Forelimb muscle (tissue), 1 donor: ENCODE measurements at places on chromosomes 1 and 21. TPM values are rescaled to one million over a fixed set of nuclear protein-coding genes. Genes with fewer than 3 reads are reported as not detected.

LCE1A gene
- not detected for polyA plus RNA-seq

PRRC2C gene
- polyA plus RNA-seq = 56.7 TPM

SPRR2F gene
- not detected for polyA plus RNA-seq

KIF2C gene
- polyA plus RNA-seq = 9.8 TPM

TPTE gene
- polyA plus RNA-seq = not detected

LAD1 gene
- polyA plus RNA-seq = 11.9 TPM

SMYD3 gene
- polyA plus RNA-seq = 7.9 TPM

NBPF12 gene
- polyA plus RNA-seq = 13.1 TPM

C1QB gene
- polyA plus RNA-seq = 13.1 TPM

KRTAP10-8 gene
- polyA plus RNA-seq = not detected

MX2 gene
- 1.1 TPM for polyA plus RNA-seq

PDE4B gene
- 16.7 TPM for polyA plus RNA-seq
